ENCODE measurements at places on chromosomes 4 and X.

GRCh38 chr4:142743121-142743825 lies 102.8 kb downstream of the INPP4B start:
- DNase-seq, result no peak

DNA sequence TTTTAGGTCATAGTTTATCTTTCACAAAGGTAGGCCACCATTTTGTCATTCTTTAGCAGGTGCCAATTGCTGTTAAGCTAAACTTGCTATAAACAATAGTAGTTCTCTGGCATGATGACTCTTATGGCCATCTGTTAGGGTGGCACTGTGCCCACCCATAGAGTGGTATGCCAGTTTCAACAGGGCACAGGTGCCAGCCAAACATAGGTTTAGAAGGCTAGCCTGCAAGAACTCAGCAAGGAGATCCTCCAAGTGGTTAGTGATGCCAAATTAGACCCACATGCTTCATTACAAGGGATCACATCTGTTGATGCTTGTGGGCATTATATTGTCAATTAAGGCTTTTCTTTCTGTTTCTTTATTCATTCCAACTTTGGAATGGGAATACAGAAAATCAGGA lies 204.5 kb downstream of the FMR1NB start:
- DNase-seq, result no peak

GRCh38 chr4:161444626-161445025 lies 719.2 kb downstream of the FSTL5 start:
- DNase-seq, result no peak

DNA sequence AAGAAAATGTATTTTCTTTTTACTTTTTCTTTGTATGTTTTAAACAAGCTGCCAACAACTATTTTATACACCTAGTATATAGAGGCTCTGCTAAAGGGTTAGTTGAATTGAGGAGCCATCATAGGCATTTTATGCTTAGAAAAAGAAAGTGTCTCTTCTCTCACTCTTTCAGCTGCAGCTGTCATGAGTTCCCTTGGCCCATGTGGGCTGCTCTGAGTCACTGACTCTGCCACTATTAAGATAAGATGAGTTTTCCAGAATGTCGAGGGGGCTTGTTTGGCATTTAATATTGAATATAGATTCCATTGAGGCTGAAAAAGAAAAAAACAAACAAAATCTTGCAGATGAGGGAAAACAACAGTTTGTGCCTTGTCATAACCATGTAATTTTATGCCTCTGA lies 126.0 kb upstream of the PAQR3 start:
- no peak for DNase-seq

DNA sequence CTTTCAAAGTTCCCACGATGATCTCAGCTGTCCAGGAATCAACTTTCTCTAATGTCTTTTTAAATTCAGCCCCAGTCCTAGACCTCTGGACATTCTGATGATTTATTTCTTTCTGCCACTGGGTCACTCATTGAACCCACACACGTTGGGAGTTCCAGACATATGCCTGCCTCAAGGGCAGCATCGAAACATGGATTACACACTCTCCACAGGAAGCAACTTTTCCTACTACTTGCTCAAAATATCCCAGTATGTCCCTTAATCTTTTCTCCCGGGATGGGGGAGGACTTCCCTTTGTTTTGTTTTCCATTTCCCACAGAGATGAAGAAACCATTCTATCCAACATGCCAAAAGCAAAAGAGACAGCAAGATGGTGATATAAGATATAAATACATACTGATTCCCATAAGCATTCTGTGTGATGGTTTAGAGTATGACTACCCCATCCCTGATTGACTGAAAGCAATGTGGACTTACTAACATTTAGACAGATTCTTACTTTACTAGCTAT lies 79.8 kb upstream of the PPARGC1A start:
- DNase-seq, result no peak

GRCh38 chr4:176001151-176002006 lies 64.3 kb upstream of the WDR17 start:
- peak; percentile 62 for DNase-seq

GRCh38 chr4:153001626-153002025 lies 65.5 kb downstream of the FHDC1 start:
- DNase-seq, result no peak

Measured in sciatic nerve (tissue), 2 donors.